ENCODE measurements at places on chromosomes 1 and 21.

- no peak for DNase-seq
Measured at GRCh38 chr21:38460171-38460742, 38.0 kb downstream of the ERG start.

DNA sequence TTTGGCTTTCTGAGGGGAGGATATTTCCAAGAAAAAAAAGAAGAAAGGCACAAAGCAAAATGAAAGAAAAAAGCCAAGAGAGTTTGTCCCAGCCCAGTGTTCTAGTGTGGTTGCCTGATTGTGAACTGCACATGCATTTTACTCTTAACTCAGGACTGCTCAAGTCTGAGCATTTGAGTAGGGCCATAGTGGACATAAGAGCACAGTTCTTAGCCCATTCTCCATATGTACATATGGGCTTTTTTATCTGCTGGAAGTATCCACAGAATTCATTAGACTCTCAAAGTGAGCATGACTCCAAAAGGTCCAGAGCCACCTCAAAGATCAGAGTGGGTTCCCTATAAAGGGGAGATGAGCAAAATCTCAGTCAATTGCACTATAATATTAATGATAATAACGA, 13.6 kb upstream of the DDX59 start:
- no peak for DNase-seq

DNA sequence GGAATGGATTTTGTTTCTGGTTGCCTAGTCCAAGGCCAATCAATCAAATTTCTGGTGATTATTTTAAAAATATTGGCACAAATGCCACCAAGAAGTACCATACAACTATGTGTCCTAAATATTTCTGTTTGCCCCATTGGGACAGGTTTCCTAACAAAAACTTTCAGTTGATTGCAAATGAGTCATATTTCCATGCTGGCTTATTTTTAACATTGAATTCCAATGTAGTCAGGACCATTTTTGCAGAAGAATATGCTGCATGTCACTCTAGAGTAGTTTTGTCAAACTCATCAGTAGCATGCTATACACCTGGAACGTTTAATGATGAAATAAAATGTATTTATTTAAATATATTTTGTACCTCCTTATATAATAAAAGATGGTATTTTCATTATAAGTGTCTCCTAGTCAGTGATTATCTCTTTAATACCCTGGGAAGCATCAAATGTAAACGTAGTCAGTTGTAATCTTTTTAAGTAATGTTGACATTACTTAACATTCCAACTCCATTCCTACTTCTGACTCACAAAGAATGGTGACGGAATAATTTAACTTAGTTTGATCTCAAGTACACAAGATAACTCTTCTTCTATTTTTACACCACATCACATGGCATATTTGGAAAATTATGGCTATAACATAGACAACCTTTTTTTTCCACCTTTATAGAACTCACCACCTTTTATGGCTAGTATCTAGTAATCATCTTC, 39.0 kb upstream of the USH2A start:
- DNase-seq: no peak

- no peak for DNase-seq
Measured at GRCh38 chr21:34992736-34993398, 56.2 kb downstream of the RUNX1 start.

GRCh38 chr1:110471131-110471530, 20.2 kb downstream of the PROK1 start:
- DNase-seq: no peak

- no peak for DNase-seq
Measured at GRCh38 chr21:32687643-32688345, 40.0 kb downstream of the SYNJ1 start.

Data from nephron progenitor cell (in vitro differentiated cells).